Memory B cell (primary cell): ENCODE measurements at places on chromosomes 1 and 21.

DNA sequence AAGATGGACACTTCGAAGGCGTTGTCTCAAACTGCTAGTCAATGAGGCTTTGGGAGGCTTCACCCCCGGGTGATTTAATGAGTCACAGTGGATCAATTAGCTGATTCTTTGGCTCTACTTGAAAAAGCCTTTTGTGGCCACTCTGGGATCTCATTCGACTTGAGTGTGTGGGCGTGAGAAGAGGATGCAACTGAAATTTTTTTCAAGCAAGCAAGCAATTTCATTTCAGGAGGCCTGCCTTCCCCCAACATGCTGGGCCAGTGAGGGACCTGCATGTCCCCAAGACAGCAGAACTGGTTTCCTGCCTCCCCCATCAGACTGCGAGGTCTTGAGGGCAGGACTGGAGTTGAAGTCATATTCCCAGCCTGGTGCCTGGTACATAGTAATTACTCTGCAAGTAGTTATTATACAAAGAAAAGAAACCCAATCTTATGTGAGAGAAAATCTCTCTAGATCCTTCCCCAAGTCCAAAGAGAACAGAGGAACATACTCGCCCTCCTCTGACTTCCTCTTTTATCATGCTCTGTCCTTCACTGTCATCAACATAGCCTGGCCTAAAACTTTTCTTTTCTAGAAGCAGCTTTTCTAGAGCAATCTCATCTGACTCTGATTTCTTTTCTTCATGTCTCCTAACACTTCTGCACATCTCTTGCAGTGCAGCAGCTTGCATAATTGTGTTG is 22.7 kb downstream of the SYT6 start:
- no peaks in the 10 kb centered on the region for H3K36me3 ChIP-seq
- H3K4me1 ChIP-seq: peaks cover 10% of the 10 kb centered on the region
- H3K4me3 ChIP-seq: no peak overlapping the region
- no peak for DNase-seq

GRCh38 chr1:199667089-199667488 is 360.4 kb upstream of the NR5A2 start:
- H3K27me3 ChIP-seq: peaks cover 8% of the 10 kb centered on the region
- no peaks in the 10 kb centered on the region for H3K4me1 ChIP-seq
- no peak overlapping the region for H3K4me3 ChIP-seq
- H3K27ac ChIP-seq: no peak overlapping the region
- no peaks in the 10 kb centered on the region for H3K36me3 ChIP-seq

- no peak for DNase-seq
- peak within 1 kb of the TSS; percentile 93 for H3K4me3 ChIP-seq
- peaks cover 17% of the 10 kb centered on the region for H3K27me3 ChIP-seq
- H3K4me1 ChIP-seq: peaks cover 15% of the 10 kb centered on the region
Measured at GRCh38 chr1:156705321-156705917, at the start of gene CRABP2. TSS of gene CRABP2 (minus strand) at chr1:156705583. CDS start at chr1:156705446, 137 bp downstream.

- no peaks in the 10 kb centered on the region for H3K36me3 ChIP-seq
- H3K27me3 ChIP-seq: peaks cover 24% of the 10 kb centered on the region
- no peak for DNase-seq
- H3K4me3 ChIP-seq: no peak overlapping the region
Measured at GRCh38 chr1:205448540-205449253, 7.1 kb downstream of the BLACAT1 start.

- no peaks in the 10 kb centered on the region for H3K27me3 ChIP-seq
- no peak overlapping the region for H3K27ac ChIP-seq
- H3K4me3 ChIP-seq: no peak overlapping the region
- no peak for DNase-seq
Measured at GRCh38 chr1:97385536-97386277, 535.1 kb downstream of the DPYD start.

DNA sequence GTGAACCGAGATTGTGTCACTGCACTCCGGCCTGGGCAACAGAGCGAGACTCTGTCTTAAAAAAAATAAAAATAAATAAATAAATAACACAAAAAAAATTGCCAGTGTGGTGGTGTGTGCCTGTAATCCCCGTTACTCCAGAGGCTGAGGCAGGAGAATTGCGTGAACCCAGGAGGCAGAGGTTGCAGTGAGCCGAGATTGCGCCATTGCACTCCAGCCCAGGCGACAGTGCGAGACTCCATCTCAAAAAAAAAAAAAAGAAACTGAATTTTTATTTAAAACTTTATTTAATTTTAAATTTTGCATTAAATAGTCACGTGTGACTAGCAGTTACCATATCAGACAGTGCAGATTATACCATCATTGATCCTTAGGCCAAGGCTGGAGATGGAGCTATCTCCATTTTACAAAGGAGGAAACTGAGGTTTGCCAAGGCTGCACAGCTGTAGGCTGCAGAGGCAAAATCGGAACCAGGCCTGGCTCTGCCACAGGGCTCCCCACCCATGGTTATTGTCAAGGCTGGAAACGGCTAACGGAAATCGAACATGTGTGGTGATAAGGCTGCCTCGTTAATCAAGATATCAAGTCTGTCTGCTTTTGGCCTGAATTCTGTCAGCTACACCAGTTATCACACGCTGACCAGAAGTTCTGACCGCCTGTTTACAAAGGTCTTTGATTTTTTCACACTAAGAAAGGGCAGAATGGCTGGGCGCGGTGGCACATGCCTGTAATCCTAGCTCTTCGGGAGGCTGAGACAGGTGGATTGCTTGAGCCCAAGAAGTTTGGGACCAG is 20.5 kb downstream of the HSPG2 start:
- H3K4me3 ChIP-seq: no peak overlapping the region
- no peaks in the 10 kb centered on the region for H3K27me3 ChIP-seq
- no peak for DNase-seq

- H3K4me1 ChIP-seq: peaks cover 33% of the 10 kb centered on the region
- peak overlapping the region; percentile 9 for H3K4me3 ChIP-seq
- H3K36me3 ChIP-seq: no peaks in the 10 kb centered on the region
- H3K27me3 ChIP-seq: no peaks in the 10 kb centered on the region
- no peak for DNase-seq
- H3K27ac ChIP-seq: peak overlapping the region; percentile 10
Measured at GRCh38 chr1:8671306-8671917, 146.0 kb downstream of the RERE start.

GRCh38 chr1:173580071-173580470 is 22.8 kb downstream of the SLC9C2 start:
- H3K36me3 ChIP-seq: no peaks in the 10 kb centered on the region
- H3K4me3 ChIP-seq: no peak overlapping the region
- H3K27ac ChIP-seq: no peak overlapping the region
- no peak for DNase-seq
- H3K4me1 ChIP-seq: no peaks in the 10 kb centered on the region

- no peaks in the 10 kb centered on the region for H3K36me3 ChIP-seq
- H3K4me3 ChIP-seq: no peak overlapping the region
- peaks cover 7% of the 10 kb centered on the region for H3K27me3 ChIP-seq
- no peak overlapping the region for H3K27ac ChIP-seq
- peaks cover 7% of the 10 kb centered on the region for H3K4me1 ChIP-seq
Measured at GRCh38 chr1:219661464-219662092, 48.7 kb upstream of the ZC3H11B start.

DNA sequence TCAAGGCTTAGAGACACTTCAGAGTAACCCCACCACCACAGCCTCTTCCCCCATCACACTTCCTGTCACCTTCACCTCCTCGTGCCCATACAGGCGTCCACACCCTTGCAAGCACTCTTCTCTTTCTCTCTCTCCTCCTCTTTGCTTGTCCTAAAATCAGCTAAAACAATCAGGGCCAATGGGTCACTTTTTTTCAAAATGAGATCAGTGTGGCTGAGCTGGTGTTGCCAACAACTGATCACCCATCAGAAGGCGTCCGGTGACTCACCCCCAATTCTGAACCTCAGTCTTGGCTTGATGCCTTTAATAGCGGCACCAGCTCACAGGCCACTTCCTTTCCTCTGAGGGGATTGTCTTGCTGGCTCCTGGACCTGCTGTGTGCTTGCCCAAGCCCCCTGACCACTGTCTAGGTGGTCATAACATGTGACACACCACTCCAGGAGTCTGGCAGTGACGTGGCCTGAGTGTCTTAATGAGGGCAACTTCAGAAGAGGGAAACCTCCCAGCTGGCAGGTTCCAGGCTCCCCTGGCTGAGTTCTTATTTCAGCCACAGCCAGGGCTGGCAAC is 1.6 kb downstream of the DRAXIN start:
- H3K27ac ChIP-seq: no peak overlapping the region
- DNase-seq: no peak
- peak overlapping the region; percentile 46 for H3K4me3 ChIP-seq
- H3K27me3 ChIP-seq: peaks cover 29% of the 10 kb centered on the region
- peaks cover 21% of the 10 kb centered on the region for H3K4me1 ChIP-seq

DNA sequence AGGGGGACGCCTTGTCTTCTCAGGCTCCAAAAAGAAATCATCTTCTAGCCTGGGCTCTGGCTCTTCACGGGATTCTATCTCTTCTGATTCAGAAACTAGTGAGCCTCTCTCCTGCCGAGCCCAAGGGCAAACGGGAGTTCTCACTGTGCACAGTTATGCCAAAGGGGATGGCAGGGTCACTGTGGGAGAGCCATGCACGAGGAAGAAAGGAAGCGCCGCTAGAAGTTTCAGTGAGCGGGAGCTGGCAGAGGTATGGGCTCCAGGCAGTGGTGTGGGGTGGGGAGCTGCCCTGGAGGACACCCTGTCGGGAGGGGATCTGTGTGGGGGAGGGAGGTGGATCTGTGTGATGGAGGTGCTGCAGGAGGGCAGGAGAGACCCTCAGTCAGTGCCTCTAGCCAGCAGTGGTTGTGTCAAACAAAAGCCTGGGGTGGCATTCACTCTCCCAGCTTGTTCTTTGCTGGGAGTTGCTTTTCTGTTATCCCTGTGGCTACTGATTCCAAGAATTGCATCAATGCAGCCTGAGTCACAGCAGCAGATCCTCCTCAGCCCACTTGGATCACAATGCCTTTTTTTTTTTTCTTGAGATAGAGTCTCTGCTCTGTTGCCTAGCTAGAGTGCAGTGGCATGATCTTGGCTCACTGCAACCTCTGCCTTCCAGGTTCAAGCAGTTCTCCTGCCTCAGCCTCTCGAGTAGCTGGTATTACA is 21.8 kb downstream of the KDM4A start:
- peaks cover 50% of the 10 kb centered on the region for H3K36me3 ChIP-seq
- H3K27me3 ChIP-seq: no peaks in the 10 kb centered on the region
- H3K4me1 ChIP-seq: peaks cover 16% of the 10 kb centered on the region
- no peak overlapping the region for H3K27ac ChIP-seq
- no peak overlapping the region for H3K4me3 ChIP-seq
- no peak for DNase-seq

DNA sequence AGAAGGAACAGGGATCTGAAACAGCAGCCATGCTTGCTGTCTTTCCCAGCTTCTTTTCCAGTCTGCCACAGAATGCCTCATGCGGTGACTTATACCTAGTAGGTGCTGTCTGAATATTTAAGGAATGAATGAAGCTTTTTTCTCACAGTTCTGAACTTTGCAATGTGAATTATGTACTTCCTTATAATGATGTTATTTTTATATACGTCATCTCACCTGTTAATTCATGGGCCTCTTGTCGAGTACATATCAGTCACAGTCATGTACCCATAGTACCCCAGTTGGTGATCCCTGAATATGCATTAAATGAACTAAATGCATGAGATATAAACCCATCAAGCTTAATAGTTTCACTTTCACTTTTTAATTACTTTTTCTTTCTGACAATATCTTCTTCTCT is 132.7 kb downstream of the NTNG1 start:
- H3K36me3 ChIP-seq: no peaks in the 10 kb centered on the region
- DNase-seq: no peak
- peak overlapping the region; percentile 46 for H3K27ac ChIP-seq

DNA sequence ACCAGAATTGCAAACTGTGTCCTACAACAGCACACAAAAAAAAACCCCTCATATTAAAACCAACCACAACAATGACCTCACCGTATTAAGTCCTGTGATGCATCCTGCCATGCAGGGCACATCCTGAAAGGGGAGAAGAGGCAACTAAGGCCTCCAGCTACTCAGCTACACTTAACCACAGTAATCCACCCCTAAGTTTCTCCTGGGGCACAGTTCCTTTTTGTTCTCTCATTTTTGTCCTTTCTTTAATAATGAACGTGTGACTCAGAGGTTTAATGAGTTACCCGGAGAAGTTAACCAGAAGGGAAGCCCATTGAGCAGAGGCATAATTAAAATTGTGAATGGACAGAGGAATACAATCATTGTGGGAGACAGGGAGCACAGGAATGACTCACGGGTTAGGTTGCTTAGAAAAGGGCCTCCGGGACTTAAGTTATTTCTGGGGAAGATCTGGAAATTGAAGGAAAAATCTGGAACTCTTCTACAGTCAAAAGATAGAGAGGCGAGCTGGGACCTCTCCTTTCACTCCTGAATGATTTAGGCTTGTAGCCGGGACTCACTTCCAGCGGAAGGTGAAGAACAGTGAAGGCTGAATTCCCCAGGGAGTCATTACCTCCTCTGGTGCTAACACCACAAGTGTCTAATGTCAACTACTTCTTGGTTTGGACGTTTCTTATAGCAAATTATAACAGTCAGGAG is 36.9 kb upstream of the HIVEP3 start:
- H3K4me1 ChIP-seq: no peaks in the 10 kb centered on the region
- H3K4me3 ChIP-seq: no peak overlapping the region
- peaks cover 2% of the 10 kb centered on the region for H3K27me3 ChIP-seq
- no peak for DNase-seq
- no peaks in the 10 kb centered on the region for H3K36me3 ChIP-seq
- H3K27ac ChIP-seq: no peak overlapping the region

GRCh38 chr1:116725798-116726197 is 28.4 kb upstream of the CD2 start:
- peaks cover 4% of the 10 kb centered on the region for H3K27me3 ChIP-seq
- no peak overlapping the region for H3K27ac ChIP-seq
- DNase-seq: no peak
- no peaks in the 10 kb centered on the region for H3K36me3 ChIP-seq
- no peak overlapping the region for H3K4me3 ChIP-seq

GRCh38 chr1:231045286-231045685 is 5.2 kb upstream of the FAM89A start:
- H3K4me1 ChIP-seq: peaks cover 3% of the 10 kb centered on the region
- DNase-seq: no peak
- H3K4me3 ChIP-seq: no peak overlapping the region
- no peaks in the 10 kb centered on the region for H3K36me3 ChIP-seq
- H3K27me3 ChIP-seq: peaks cover 14% of the 10 kb centered on the region
- H3K27ac ChIP-seq: no peak overlapping the region

- peaks cover 2% of the 10 kb centered on the region for H3K27me3 ChIP-seq
- no peaks in the 10 kb centered on the region for H3K4me1 ChIP-seq
- no peaks in the 10 kb centered on the region for H3K36me3 ChIP-seq
- no peak overlapping the region for H3K4me3 ChIP-seq
- no peak overlapping the region for H3K27ac ChIP-seq
- no peak for DNase-seq
Measured at GRCh38 chr1:164733070-164733469, 174.1 kb downstream of the PBX1 start.

DNA sequence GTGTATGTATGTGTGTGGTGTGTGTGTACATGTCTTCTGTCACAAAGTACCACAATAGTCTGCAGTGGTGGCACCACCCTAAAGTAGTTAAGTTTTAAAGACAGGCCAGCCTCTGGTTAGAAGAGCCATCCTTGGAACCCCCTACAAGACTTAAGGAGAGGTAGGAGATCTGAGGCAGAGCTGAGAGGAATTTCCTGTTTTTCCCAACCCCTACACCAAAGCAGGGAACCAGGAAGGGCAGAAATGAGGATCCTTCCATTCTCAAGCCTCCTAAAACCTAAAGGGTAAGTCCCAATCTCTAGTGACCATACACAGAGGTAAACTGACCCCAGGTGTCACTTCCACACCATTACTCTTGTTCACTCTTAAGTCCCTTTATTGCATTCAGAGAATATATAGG is 11.1 kb downstream of the PEA15 start:
- no peak overlapping the region for H3K4me3 ChIP-seq
- peaks cover 43% of the 10 kb centered on the region for H3K36me3 ChIP-seq
- peak overlapping the region; percentile 67 for H3K27ac ChIP-seq
- no peak for DNase-seq
